ENCODE measurements at places on chromosomes 4 and X.
A peak's percentile ranks its signal among the peaks of the same experiment; 100 is the strongest.

DNA sequence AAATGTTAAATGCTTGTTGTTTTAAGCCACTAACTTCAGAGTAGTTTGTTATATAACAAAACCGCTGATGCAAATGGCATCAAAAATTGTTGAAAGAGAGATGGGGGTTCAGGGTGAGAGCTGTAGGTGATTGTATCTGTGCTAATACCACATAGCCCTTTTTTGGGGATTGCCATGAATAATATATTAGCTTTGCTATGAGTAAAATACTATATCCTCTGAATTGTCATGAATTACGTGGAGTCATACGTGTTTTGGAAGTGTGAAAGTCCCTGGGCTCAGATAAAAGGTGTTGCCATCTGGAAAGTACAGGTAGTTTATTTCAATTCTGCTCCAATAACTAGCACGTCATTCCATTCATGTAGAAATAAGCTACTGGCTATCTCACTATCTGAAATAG lies 30.6 kb downstream of the DYNLT3 start:
- no peak for DNase-seq

- no peak for DNase-seq
Observed at GRCh38 chr4:152943672-152944071, 7.5 kb downstream of the FHDC1 start.

- DNase-seq = no peak
Observed at GRCh38 chr4:163367651-163368050, 24.0 kb downstream of the NPY5R start.

- no peak for DNase-seq
Observed at GRCh38 chr4:168781926-168782325, 228.1 kb downstream of the CBR4 start.

- DNase-seq = no peak
Observed at GRCh38 chr4:3832536-3833220, 66.5 kb downstream of the ADRA2C start.

DNA sequence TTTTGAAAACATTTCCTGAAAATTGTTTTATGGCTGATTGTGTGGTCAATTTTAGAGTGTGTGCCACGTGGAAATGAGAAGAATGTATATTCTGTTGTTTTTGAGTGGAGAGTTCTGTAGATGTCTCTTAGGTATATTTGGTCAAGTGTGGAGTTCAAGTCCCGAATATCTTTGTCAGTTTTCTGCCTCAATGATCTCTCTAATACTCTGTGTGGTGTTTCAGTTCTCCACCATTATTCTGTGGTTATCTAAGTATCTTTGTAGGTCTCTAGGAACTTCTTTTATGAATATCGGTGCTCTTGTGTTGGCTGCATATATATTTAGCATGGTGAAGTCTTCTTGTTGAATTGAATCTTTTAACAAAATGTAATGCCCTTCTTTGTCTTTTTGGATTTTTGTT lies 113.3 kb downstream of the LINC00632 start:
- peak; percentile 31 for DNase-seq

- peak; percentile 72 for DNase-seq
Observed at GRCh38 chrX:50691820-50692219, 122.2 kb downstream of the SHROOM4 start.

DNA sequence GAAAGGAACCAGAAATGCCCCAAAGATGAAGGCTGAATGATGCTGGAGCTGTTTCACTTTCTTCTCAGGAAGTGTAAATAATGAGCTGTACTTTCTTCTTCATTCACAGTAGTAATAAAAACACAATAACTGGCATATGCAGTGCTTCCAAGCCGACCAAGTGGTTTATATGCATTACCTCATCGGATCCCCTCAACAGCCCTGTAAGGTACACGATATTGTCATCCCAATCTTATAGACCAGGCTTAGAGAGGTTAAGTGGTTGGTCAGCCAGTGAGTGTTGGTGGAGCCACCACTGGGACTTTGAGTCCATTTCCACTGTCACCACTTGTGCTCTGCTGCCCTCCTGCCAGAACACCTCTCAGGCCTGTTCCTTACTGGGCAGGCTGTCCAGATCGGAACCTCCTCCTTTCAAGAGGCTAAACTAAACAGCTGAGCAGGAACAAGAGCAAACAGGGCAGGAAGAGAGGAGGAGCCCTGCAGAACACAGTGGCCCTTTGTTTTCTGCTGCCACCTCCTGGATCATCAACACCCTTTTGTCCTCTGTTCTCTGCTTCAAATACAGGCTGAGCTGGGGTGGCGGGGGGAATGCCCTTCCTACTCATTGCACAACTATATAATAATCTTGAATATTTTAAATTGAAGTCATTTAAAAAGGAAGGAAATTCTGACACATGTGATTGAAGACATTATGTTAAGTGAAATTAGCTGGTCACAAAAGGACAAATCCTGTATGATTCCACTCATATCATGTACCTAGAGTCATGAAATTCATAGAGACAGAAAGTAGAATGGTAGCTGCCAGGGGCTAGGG lies 112.5 kb upstream of the ATP6AP2 start:
- peak; percentile 25 for DNase-seq

- DNase-seq = no peak
Observed at GRCh38 chr4:118739022-118739713, 54.0 kb downstream of the METTL14 start.

GRCh38 chrX:72180539-72180938 lies 1.0 kb upstream of the PIN4 start:
- DNase-seq = no peak

GRCh38 chr4:71231129-71232055 lies 107.4 kb upstream of the SLC4A4 start:
- DNase-seq = no peak
